Right cardiac atrium (tissue), 5 donors: ENCODE measurements at places on chromosomes 16 and 17.
A peak's percentile ranks its signal among the peaks of the same experiment; 100 is the strongest.

GRCh38 chr17:28897769-28898526 is 415 bp upstream of the FLOT2 start:
- no peak for DNase-seq

GRCh38 chr16:58755989-58756649 is 22.0 kb upstream of the GOT2 start:
- DNase-seq = peak; percentile 87

GRCh38 chr16:85699628-85700027 is 10.9 kb upstream of the GINS2 start:
- DNase-seq = no peak

DNA sequence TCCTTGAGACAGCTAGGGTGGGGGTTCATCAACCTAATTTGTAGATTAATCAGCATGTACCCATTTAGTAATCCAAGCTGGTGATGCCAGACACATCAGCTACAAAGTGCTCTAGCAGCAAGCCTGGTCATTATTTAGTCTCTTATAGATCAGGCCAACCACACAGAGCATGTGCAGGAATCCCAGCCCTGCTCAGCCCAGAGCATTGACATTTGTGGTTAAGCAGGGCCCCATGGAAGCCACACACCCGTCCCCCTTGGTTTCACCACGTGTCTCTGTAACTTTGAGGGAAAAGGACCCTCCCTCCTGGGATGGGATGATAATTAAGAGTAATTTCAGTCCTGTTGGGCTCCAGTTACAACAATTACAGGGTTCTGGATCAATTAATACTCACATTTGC is 268.8 kb upstream of the RPL38 start:
- DNase-seq = no peak

DNA sequence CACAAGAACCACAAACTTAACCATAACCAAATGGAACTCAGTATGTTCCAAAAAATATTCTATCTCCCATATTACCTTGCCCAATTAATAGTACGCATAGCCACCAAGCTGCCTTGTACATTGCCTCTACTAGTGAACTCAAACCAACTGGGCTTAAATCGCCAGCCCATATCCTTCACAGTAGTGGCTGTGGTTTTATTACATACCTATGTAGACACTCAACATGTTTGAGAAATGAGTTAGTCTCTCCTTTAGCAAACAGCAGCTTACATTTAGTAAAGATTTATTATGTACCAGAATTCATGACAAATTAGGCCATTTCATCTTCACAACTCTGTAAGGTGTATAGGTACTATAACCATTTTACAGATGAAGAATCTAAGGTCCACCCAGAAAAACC is 41.4 kb downstream of the GRB2 start:
- no peak for DNase-seq

GRCh38 chr17:49557312-49558024 is 18.2 kb upstream of the NXPH3 start:
- DNase-seq = peak; percentile 28

- DNase-seq = peak; percentile 92
Measured at GRCh38 chr16:3021449-3022207, 1.5 kb downstream of the TNFRSF12A start.

DNA sequence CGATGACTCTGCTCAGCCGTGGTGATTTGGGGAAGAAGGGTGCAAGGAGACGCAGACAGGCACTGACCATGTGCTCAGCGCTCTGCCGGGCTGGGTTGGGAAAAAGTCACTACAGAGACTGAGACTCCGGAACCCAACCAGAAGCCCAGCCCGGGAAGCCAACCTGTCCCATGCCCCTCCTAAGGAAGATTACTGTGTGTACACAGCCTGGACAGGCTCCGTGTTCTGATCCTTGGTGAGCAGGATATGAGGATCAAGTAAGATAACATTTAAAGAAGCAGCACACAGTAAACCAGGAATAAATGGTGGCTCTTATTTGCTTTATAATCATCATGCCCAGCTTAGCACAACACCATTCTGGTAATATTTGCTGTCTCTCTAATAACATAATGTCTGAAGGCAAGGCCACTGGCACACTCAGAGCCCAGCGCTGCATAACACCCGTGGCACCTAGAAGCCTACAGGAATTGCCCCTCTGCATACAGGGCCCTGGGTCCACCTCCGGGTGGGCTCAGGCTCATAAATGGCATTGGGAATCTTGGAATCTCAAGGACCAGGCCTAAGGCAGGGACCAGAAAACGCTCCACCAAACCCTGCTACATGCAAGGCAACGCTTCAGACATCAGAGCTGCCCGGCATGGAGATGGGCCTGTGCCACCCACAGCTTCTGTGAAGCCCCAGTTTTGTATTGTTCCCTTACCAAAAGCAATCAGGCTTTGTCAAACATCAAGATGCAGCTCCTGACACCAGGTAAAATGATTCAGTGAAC is 113.5 kb downstream of the DYNLRB2 start:
- no peak for DNase-seq

DNA sequence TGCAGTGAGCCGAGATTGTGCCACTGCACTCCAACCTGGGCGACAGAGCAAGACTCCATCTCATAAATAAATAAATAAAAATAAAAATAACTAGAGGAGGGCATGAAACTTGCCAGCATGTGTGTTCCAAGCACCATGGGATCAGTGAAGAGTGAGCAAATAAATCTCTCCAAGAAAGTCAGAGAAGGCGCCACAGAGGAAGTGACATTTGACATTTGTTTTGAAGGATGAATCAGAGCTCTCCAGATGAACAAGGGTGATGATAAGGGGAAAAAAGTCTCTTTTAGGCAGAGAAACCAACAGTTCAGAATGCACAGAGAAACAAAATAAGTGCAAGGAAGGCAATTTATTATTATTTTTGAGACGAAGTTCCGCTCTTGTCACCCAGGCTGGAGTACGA is 50.3 kb downstream of the IST1 start:
- no peak for DNase-seq

GRCh38 chr17:48905987-48906515 is 2.2 kb upstream of the UBE2Z start:
- DNase-seq = no peak
